Globus pallidus (tissue), 1 donor: ENCODE measurements at places on chromosomes 2 and 18.

DNA sequence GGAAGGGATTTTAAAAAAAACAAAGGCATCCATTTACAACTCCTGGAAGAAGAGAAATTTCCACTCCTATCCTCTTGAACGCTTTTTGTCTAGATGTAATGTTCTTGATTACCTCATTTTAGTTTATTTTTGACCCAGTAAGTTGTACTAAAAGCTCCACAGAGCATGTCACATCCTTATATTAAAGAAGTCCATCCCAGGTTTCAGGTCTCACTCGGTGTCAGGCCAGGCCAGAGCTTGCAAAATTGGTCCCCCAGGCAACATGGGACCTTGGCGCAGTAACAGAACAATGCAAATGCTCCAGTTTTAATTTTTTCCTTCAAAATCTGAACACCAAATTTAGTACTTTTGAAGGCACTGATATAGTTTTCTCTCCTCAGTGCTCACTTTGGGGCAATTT, 218.4 kb upstream of the REV1 start:
- DNase-seq: no peak

DNA sequence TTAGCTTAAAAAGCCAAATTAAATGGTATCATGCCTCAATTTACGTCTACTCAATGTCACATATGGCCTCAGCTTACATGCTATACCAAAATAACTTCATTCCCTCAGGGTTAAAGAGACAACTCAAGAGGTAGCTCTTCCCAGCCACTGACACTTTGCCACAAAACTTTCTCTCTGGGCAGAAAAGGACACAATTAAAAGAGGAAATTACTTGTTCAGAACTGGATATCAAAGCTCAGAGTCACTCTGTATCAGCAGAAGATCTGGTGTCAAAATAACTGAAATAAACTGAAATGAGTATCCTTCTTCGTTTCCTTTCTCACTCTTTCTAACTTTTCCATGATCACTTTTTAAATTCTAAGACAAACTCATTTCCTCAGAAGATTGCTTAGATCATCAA, 108.7 kb downstream of the ZNF521 start:
- DNase-seq: no peak

- no peak for DNase-seq
Measured at GRCh38 chr2:74648009-74648443, at the start of gene M1AP. TSS of gene M1AP (minus strand) at chr2:74648330. CDS start at chr2:74640275, 8,055 bp downstream.

- no peak for DNase-seq
Measured at GRCh38 chr2:152165780-152166179, 9.8 kb downstream of the STAM2 start.

DNA sequence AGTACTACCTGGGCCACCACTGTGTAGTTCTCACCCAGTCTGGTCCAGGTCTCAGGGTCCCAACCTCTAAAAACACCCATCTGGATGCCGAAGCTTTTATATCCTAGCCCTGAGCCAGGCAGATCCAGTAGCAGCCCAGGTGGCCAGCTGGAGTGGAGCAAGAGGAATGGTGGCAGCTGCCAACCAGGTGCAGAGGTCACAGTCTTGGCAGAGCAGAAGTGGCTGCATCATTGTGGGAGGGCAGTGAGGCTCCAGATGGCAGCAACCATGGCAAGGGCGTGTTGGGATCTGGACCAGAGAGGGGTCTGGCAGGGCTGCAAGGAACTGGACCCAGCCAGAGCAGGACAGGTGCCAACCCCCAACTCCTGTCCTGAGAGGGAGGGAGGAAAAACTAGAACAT, 72.2 kb upstream of the AGAP1 start:
- DNase-seq: no peak

DNA sequence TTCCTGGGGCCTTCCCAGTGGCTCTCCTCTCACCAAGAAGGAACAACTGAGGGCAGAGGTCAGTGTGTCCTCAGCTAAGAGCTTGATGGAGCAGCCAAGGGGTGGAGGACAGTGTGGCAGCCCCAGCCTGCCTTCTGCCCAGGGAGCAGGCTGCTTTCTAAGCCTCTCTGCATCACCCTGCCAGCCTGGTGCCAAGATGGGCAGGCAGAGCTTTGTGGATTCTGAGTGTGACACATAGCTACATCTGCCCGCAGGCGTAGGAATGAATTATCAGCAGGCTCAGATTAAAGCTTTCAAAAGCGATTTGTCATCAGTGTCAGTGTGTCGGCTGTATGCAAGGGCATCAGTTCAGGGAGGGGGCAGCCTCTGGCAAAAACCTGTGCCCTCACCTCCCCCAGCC, 8.7 kb downstream of the MAL start:
- DNase-seq: no peak

DNA sequence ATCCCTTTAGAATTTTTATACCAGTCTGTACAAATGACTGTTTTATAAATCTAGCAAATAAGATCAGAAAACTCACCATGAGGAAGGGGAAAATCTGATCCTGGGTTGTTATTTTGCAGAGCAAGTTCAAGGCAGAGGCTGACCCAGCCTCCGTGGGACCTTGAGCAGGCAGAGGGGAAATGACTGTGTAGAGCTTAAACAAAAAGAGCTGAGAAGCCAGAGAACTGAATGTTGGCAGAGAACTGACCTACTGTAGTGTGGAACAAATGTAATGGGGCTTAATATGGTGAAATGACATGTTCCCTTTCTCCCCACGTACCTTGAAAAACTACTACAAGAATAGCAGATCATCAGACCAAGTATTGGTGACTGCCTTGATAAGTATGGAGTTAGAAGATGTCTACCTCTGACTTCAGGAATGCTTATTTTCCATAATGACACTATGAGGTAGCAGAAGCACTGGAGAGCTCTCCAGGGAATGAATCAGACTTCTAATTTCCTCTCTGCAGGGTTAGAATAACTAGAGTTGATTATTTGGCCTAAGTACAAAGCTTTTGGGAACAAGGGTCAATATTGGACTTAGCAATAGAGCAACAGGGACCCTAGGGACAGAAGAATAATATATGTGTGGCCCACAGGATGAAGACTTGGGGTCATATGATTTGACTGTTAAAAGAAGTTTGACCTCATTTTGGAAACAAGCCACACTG, 304.4 kb downstream of the CCDC178 start:
- no peak for DNase-seq

- no peak for DNase-seq
Measured at GRCh38 chr2:207202645-207203044, 36.9 kb upstream of the KLF7 start.
